ENCODE measurements at places on chromosomes 6 and 20.

- DNase-seq, result peak; percentile 27
Measured at GRCh38 chr6:158816803-158817727, 2.1 kb downstream of the EZR start.

DNA sequence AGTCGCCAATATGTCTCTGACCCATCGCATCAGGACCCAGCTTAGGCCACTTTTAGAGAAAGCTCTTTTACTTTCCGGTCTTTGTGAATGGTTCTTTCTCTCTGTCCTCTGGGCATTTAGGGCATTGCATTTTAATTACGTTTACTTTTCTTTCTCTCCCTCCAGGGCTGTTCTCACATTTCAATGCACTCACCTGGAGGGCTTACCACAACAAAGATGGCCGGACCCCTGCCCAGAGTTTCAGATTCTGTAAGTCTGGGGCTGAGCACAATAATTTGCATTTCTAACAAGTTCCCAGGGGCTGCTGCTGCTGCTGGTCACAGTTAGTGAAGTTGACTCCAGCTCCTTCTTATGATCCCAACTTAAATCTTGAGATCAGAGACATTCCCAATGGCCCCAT, 3.0 kb downstream of the ANKRD66 start:
- no peak for DNase-seq

GRCh38 chr6:12952318-12952717, 235.8 kb downstream of the PHACTR1 start:
- no peak for DNase-seq

GRCh38 chr6:114342086-114342825, 567 bp downstream of the HS3ST5 start:
- DNase-seq, result no peak

DNA sequence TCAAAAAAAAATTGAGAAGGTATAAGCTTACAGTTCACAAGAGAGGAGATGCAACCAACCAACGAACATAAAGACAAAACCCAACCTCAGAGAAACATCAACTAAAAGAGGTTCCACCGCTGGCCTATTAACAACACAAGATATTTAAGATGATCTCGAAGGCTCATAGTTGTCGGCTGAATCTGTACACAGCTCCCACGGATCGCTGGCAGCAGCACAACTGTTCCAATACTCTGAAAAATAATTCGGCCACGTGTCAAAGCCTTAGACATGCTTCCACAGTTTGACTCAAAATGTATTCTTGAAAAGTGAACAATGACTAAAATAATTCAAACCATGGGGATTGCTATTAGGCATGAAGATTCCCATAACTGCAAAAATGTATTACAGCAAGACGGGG, 13.7 kb downstream of the EXOC2 start:
- DNase-seq, result no peak

- DNase-seq, result no peak
Measured at GRCh38 chr20:54088430-54088829, 18.0 kb upstream of the BCAS1 start.

- no peak for DNase-seq
Measured at GRCh38 chr20:37528446-37529213, 954 bp upstream of the BLCAP start.

GRCh38 chr6:155219299-155219698, 44.5 kb upstream of the CLDN20 start:
- no peak for DNase-seq

DNA sequence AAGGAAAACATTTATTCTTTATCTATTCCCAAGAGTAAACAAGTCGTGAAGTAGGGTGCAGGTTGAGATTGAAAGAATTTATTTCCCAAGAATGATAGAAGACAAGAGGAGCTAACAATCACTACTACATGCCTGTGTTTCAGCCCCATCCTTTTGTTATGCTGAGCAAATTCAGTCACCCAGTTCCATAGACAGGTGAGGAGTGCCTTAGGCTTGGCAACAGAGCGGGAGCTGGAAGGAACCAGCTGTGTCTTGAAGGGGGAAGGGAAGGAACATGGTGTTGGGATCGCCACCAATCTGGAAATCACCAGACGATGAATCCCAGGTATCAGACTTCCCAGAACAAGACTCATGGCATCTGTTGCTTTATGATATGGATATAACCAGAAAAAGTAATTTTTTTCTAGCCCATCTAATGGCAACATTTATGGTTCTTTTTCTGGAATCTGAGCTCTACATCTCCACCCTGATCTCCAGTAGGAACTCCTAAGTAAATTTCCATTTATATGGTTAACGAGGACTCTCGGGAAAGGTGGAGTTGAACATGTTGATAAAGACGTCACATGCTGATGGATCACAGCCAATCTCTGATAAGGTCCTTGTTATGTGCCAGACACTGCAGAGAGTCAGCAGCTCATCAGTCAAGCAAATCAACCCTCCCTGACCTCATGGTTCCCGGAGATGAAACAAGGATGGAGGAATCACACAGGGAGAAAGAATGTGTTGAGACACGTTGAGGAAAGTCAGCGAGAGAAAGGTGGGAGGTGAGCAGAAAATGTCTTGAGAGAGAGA, 344.9 kb downstream of the SMOC2 start:
- no peak for DNase-seq

DNA sequence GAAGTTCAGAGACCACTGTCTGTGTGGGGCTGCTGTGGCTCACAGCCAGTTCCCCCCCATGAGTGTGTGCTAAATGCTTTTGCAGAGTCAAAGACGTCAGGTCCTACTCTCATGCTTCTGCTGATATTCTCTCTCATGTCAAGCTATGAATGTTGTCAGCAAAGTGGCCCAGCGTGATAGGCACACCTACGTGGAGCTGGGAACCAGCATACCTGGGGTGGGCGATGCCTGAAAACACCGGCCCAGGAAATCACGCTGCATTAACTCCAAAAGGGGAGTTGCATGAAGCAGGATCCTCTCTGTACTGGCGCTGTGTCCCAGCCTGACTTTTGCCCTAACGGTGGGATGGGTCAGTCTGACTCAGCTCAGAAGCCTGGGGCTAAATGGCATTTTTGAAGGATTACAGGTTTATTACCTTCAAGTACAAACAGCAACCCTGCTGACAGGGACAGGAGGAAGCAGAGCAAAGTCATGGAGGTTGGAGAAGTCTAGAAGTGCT, 9.0 kb upstream of the MRPS10 start:
- no peak for DNase-seq

DNA sequence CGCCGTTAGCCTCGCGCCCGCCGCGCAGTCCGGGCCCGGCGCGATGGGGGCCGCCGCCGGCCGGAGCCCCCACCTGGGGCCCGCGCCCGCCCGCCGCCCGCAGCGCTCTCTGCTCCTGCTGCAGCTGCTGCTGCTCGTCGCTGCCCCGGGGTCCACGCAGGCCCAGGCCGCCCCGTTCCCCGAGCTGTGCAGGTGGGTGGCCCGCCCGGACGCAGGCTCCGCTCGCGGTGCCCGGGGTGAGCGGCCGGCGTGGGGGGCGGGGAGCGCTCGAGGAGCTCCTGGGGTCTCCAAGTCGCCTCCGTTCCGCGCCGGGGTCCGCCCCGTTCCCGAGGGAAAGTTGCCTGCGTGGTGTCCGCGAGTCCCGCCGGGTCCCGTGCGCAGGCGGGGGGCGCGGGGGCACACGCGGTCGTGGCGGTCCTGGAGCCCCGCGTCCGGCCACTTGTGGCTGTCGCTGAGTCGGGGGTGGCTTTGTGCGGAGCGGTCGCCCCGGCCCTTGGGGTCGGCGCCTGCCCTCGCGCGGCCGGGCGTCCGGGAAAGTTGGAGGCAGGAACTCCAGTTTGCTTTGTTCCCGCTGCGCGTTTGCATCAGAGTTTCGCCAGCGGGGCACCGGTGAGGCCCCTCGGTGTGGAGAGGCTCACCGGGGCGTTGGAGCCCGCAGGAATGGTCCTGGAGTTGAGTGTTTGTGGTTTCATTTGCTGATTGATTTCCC, 476 bp downstream of the IGF2R start:
- no peak for DNase-seq

GRCh38 chr20:57383447-57384347, 7.5 kb upstream of the RBM38 start:
- no peak for DNase-seq

Measured in activated CD4-positive, alpha-beta T cell treated with anti-CD3 and anti-CD28 coated beads, Interleukin-2, amount 50 U/mL, for 16 hours (primary cell).